Sciatic nerve (tissue), 2 donors: ENCODE measurements at places on chromosomes 11 and 22.

GRCh38 chr11:4459500-4459899 lies 10.4 kb downstream of the OR52K2 start:
- no peak for DNase-seq

- DNase-seq = no peak
Observed at GRCh38 chr11:34634694-34635062, 13.8 kb downstream of the EHF start.

- no peak for DNase-seq
Observed at GRCh38 chr11:121058941-121059340, 35.0 kb downstream of the TBCEL start.

DNA sequence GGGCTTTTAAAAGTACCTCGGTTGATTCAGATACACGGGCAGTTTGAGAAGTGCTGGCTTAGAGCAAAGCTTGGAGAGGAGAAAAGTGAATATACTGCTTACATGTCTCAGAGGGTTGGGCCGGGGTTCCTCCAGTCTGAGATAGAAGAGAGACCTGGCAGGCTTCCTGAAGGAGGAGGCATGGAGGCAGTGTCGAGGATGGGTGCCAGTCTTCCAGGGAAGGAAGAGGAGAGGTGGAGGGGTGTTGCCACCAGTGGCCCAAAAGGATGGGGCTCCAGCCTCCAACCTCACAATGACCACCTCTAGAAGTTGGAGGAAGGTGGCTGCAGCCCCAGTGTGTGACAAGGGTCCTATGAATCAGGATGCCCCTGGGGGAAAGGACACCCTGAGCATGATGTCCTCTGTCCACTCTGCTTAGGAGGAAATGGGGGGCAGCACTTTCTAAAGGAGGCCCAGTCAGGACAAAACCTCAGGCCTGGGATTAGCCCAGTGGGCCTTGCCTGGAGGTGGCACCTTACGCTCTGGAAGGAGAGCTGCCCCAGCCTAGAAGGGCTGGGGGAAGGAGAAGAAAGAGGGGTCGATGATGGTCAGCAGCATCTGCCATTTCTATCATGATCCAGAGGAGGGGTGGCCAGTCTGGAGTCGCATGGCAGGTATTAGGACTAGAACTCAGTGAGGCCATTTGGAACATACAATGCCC lies 65.2 kb downstream of the CD82 start:
- peak; percentile 28 for DNase-seq

DNA sequence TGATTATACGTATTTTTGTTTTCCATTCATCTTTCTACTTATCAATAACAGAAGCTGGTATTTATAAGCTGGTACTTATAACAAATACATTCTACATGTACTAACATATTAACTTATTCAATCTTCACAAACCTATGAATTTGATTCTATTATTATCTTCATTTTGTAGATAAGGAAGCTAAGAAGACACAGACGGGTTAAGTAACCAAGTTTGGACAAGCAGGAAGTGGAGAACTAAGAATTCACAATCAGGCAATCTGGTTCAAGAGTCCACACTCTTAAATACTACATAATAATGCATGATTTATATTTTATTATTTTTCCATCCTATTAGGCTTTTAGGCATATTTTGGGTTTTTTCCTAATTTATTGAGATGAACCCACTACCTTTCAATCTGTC lies 25.0 kb downstream of the FCHSD2 start:
- no peak for DNase-seq

GRCh38 chr11:70073871-70074371 lies 4.2 kb upstream of the ANO1 start:
- peak; percentile 49 for DNase-seq

DNA sequence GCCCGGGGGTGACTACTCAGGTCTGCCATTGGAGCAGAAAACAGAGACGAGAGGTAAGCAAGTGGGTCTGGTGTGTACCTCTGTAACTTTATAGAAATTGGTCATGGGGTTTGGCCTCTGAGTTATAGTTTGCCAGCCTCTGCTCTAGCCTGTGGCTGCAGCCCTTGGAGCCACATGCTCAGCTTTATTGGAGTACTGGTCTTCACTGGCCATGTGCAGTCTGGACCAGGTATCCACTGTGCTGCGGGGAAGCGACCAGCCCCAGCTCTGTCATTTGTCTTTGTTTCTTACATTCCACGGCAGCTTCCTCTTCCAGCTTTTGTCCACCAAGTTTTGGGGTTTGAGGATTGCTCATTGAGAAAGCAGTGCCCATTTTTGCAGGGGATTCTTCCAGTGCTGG lies 453.4 kb downstream of the TBC1D22A start:
- DNase-seq = peak; percentile 7

DNA sequence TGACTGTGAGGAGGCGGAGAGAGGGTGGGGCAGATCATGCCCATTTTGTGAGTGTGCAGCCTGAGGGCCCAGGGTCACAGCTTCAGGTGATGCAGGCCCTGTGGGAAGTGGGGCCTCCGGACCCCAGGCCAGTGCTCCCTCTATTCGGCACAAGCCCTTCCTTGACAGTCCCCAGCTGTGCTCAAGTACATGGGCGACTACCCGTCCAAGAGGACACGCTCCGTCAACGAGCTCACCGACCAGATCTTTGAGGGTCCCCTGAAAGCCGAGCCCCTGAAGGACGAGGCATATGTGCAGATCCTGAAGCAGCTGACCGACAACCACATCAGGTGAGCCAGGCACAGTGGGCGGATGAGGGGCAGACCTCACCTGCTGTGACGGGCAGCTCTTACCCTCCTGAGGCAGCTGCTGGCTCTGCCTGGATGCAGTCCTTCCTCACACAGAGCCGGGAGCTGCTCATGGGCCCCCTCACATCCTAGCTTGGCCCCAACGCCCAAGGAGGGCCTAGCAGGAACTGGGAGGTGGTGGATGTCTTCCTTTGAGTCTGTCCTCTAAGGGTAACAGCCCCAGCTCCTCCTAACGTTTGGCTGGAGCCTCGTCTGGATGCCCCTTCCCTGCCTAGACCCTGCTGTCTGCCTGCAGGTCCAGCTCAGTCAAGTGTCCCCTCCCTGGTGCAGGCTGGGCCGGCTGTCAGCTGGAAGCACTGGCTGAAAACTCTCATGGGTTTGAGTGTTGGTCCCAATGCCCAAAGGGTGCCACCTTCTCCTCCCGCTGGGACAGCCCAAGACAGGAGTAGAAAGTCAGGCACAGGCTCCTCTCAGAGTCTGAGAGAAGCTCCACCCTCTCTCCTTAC lies 76.1 kb downstream of the MYO7A start:
- DNase-seq = peak; percentile 40

DNA sequence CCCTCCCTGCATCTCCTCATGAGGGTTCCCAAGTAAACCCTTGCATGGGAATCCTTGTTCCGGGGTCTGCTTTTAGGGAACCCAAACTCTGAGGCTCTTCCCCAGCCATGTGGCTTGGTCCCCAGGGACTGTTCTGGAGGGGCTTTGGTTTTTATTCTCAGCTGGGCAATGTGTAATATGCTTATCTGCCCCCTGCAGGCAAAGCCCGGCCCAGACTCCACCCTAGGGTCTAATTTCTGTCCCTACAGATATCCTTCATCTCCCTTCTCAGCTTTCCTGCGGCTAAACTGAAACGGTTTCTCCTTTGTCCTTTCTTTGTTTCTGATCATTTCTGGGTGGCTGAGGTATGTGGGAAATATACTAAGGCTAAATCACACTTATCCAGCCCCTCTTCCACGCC lies 37.1 kb downstream of the TST start:
- DNase-seq = no peak

DNA sequence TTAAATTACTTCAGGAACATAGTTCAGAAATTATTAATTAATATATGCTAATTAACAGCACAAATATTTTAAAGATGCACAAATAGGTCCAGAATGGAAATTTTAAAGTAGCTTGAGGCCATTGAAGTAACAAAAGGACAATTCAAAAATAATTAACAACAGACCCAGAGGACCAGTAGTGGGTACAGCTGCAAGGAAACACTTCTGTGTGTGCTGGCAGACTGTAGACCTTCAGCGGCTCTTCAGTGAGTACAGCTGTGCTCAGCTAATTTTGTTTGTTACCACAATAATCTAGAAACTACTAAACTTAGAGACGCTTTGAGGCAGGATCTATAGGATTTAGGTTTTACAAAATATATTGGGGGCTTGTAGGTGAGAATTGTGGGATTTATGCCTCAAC lies 103.8 kb downstream of the GRIA4 start:
- DNase-seq = no peak

GRCh38 chr11:11701070-11701469 lies 79.3 kb upstream of the GALNT18 start:
- no peak for DNase-seq

DNA sequence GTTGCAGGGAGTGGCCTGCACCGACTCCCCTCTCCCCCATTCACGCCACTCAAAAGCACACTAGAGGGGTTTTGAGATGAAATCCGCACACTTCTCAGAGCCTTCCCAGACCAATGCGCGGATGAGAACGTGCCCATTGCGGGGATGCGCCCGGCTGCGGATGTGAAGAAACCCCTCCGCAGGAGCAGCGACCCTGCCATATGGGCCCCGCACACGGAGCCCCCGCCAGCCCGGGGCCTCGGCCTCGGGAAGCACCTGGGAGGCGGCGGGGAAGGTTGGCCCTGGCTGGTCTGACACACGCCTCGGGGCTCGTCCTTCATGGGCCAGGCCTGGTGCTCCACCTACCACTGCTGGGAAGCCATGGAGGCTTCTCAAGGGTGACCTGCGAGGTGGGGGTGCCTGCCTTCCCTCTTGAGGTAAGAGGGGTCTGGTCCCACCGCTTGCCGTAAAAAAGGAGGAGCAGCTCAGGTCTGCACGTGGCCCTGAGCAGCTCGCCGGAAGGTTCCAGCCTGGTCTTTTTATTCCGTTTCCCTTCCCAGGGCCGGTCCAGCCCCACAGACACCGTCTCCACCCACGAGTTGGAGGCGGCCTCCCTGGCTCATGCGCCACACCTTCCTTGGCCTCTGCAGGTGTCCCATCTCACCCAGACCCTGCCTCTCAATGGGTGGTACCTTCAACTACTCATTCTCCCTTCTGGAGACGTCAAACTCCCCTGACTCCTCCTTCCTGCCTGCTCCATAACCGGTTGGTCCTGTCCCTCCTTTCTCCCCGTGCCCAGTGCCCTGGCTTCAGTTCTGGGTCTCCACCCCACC lies 39.4 kb downstream of the TRMU start:
- DNase-seq = no peak

- DNase-seq = no peak
Observed at GRCh38 chr11:108909921-108910320, 245.1 kb downstream of the DDX10 start.

GRCh38 chr22:30866811-30867271 lies 101.7 kb downstream of the MORC2 start:
- DNase-seq = peak; percentile 27

GRCh38 chr11:79708319-79708932 lies 267.6 kb upstream of the TENM4 start:
- DNase-seq = no peak

- DNase-seq = no peak
Observed at GRCh38 chr11:834371-835316, 1.9 kb downstream of the CD151 start.

GRCh38 chr11:42974510-42975179 lies 337.2 kb upstream of the API5 start:
- no peak for DNase-seq

GRCh38 chr11:122309262-122309925 lies 193.4 kb upstream of the BLID start:
- DNase-seq = no peak

DNA sequence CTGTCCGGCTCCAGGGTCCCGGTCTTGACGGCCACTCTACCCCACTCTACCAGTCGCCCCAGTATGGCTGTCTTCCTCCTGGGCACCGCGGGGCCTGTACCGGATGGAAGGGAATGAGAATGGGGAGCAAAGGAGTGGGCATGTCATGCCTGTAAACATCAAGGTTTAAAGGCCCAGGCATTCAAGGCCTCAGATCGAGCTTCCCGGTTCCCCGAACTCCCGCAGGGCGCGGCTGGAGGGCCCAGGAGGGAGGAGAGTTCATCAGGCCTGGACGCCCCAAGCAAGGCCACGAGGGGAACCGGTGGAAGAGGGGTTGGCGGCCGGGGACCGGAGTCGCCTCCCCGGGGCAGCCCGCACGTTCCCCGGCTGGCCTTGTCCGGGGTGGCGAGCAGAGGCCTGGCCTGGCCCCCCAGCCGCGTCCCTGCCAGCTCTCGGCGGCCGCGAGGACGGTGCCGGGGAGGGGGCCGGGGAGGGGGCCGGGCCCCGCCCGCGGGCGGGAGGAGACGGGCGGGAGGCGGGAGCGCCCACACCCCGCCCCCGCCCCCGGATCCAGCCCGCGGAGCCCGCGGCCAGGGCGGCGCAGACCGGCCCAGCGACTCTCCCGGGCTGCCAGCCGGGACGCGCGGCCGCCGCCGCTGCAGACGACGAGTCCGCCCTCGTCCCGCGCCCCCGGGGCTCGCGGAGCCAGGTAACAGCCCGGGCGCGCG lies at the start of gene CDC42EP1:
Gene CDC42EP1 (plus strand): TSS at position 580 of the 707 bp plus-strand sequence. CDS start 5,870 bp downstream, outside the sequence.
- DNase-seq = no peak

DNA sequence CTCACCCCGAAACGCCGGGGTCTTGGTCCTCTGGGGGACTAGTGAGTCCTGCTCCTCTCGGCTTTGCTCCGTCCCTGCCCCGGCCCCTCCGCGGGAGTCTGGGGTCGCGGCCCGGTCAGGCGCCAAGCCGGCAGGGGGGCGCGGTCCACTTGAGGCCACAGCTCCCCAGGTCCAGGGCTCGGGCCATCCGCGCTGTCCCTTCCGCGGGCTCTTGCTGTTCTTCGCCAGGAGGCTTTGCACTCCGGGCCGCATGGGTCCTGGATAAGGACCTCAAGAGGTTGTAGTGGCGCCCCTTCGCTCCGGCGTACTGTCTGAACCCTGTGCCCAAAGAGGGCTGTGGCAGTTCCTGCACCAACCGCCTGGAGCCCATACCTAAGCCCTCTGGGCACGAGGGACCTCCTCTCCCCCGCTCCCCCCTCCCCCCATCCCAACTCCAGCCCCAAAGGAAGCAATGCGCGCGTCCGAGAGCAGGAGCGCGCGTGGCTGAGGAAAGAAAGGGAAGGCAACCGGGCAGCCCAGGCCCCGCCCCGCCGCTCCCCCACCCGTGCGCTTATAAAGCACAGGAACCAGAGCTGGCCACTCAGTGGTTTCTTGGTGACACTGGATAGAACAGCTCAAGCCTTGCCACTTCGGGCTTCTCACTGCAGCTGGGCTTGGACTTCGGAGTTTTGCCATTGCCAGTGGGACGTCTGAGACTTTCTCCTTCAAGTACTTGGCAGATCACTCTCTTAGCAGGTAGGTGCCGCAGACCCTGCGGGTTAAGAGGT lies at the start of gene ADM:
Gene ADM (plus strand): TSS at position 579 of the 767 bp plus-strand sequence. CDS start 628 bp downstream, outside the sequence.
- peak; percentile 92 for DNase-seq

DNA sequence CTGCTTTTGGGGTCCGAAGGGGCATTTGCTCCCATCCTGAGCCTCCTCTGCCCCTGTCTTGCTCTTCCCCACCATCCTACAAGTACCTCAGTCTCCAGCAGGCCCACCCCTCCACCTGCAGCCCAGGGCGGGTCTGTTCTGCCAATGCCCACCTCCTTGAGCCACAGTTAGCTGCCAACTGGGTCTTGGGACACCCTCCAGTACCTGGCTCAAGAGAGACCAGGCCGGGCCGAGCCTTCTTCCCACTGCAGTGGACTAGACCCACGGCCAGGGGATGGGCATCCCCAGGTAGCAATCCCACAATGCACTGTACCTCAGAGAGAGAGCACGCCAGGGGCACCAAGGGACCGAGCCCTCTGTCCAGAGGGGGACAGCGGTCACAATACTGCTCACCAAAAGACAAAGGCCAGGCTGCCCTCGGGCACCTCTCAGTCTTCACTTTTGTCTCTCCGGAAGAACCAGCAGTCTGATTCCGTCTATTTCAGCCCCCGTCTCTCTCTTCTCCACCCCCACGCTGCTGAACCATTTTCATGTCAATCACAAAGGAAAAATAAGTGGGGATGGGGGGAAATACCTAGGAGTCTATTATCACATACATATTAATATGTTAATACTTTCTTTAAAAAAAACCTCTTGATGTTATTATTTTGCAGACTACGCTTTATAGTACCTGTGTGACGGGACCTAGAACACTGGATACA lies 51.7 kb downstream of the SYT13 start:
- DNase-seq = no peak

- DNase-seq = no peak
Observed at GRCh38 chr22:36287881-36288515, 35.1 kb downstream of the APOL1 start.
